Astrocyte of the hippocampus (primary cell): ENCODE measurements at places on chromosomes 11 and 22.
A peak's percentile ranks its signal among the peaks of the same experiment; 100 is the strongest.

GRCh38 chr22:40392618-40393017, 22.2 kb downstream of the SGSM3 start:
- DNase-seq: no peak

DNA sequence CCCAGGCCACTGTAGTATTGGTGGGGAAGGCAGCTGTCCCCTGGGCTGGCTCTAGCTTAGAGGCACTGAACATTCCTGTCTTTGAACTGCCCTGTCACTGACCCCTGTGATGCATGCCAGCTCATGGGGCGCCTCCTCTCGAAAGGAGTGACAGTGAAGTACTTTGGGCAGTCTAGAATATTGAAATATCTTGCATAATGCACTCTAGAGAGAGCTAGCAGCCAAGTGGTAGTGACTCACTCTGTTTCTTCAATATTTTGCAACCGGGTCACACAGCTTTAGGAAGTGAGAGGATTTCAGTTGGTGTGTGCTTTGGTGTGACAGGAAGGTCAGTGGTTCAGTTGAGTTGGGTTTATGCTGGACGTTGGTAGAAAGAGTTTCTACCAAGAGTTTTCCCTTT, 35.5 kb upstream of the ST14 start:
- peak; percentile 81 for DNase-seq

DNA sequence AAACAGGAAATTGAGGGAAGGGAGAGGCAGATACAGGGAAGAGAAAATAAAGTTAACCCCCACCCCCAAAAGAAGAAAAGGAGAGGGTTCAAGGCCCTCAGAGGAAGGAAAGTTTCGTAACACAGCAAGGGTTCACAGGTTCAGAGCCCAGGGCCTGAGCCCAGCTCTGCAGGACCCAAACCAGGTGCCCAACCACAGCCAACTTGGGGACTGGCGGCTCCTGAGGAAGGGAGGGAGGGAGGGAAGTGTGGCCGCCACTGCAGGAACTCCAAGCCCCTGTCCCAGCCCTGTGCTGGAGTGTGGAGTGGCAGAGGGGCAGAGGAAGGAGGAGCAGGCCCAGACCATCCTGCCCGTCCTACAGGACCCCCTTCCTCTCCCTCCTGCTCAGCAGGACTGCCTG, 59.2 kb downstream of the ELFN2 start:
- no peak for DNase-seq

GRCh38 chr11:64141081-64141783, 24.7 kb downstream of the MACROD1 start:
- peak; percentile 57 for DNase-seq

DNA sequence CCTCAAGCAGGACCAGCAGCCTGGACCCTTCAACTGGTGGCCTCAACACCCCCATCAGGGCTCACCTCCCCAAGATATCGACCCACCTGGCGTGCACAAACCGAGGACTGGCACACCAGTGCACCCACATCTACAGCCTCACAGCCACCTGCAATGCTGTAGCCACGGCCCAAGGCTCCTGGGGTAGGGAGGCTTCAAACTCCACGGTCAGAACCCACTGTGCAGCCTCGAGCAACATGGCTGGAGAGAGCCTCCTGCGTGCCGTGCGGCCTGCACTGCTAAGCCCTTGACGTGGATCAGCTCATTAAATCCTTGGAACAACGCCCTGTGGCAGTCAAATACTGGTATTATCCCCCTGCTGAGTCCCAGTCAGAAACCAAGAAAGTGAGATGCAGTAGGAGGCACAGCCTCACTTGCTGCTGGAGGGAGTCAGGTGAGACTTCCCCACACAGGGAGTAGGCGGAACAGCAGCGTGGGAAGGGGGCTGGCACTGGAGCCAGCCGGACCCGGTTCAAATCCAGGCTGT, 4.6 kb downstream of the CARD10 start:
- DNase-seq: peak; percentile 86

GRCh38 chr11:122747351-122747781, 90.9 kb upstream of the CRTAM start:
- no peak for DNase-seq

- peak; percentile 66 for DNase-seq
These were observed 453 bp downstream of the GAS2 start for GRCh38 chr11:22666688-22667439.

- no peak for DNase-seq
These were observed 32.8 kb downstream of the RRM1 start for GRCh38 chr11:4127357-4127756.

DNA sequence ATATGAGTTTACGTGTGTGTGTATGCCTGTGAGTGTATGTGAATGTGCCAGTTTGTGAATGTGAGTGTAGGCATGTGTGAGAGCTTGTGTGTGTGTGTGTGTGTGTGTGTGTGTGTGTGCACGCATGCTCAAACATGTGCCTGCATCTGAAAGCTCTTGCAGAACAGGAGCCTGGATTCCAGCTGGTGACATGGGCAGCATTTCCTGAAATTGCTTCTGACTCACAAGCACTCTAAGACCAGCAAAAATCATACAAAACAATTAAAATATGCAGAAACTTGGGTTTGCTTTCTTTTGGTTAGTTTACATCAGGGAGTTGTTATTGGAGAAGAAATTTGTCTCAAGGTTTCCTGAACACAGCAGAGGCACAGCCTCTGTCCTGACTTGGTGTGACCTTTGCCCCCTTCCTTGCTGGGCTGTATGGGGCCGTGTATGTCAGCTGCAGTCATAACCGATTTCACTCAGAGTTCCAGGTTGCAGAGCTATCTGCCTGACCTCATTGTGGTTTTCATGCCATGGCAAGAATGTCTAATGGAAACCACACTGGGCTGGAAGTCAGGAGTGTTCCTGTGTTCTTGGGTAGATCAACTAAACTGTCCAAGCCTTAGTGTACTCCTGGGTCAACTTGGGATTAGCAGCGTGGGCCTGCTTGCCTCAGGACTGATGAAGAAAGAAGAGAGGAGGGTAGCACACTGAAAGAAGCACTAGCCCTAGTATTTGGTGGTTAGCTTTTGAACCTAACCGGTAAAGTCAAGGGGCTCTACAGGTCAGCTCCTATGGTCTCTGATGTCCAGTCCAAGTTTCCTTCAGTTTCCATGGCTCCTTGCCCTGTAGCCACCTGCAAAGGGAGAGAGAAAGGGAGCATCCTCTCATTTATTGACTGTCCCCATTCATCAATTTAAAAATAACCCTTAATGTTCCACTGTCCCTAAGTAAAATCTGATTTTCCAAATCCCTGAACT, 143.7 kb downstream of the SNX19 start:
- peak; percentile 96 for DNase-seq

GRCh38 chr22:25488244-25489020, 76.0 kb upstream of the GRK3 start:
- peak; percentile 82 for DNase-seq

DNA sequence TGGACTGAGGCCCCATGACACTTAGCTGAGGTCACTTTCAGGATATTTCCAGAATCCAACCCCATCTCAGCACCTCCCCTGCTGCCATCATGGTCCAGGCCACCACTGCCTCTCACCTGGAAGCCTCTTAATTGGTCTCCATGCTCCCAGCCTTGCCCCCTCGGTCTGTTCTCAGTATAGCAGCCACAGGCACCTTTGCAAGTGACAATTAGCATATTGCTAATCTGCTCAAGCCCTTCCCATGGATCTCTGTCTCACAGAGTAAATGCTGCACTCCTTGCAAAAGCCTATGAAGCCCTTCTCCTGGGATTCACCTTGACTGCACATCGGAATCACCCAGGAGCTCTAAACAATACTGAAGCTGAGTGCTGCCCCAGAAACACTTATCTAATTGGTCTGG, 93.5 kb upstream of the CSNK2A3 start:
- DNase-seq: no peak

DNA sequence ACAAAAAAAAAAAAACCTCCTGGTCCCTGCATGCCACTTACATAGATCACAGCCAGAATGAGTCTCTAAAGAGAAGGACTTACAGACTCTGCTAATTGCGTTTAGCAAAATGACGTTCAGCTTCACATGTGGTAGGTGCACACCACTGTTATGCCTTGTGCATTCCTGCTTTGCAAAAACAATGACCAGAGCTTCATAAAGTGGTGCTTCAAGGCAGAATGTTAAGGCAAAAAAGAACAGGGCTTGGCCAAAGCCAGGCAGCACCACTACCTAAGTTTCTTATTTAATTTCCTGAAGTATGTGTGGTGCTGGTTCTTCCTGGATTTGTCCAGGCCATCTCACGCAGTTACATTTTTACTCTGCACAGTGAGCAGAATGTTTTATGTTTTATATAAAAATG, 85.2 kb downstream of the GALNT18 start:
- DNase-seq: no peak

GRCh38 chr11:94856443-94856842, 88.3 kb downstream of the AMOTL1 start:
- no peak for DNase-seq

DNA sequence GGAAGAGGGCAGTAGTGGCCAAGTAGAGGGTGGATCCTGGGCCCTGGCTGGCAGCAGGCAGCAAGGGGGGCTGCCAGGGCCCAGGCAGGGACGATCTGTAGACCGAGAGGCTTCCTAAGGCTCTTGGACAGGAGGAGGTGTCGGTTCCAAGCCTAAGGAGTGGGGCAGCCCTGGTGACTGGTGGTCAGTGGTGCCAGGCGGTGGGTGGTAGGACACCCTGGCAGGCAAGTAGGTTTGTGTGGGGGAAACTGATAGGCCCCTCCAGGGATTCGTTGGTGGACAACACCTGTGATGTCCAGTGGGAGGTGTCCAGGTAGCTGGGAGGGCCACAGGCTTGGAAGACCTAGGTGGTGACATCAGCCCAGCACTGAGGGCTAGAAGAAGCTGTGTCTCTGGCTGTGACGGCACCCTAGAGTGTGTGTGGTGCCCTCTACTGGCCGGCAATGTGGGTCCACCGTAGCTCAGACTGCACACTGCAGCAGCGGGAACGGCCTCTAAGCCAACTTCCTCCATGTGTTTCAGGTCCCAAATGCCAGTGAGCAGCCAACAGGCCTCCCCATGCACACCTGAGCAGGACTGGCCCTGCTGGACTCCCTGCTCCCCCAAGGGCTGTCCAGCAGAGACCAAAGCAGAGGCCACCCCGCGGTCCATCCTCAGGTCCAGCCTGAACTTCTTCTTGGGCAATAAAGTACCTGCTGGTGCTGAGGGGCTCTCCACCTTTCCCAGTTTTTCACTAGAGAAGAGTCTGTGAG, 9.4 kb upstream of the SAMM50 start:
- peak; percentile 78 for DNase-seq

- peak; percentile 46 for DNase-seq
These were observed 80.8 kb downstream of the ALX4 start for GRCh38 chr11:44229098-44229497.

DNA sequence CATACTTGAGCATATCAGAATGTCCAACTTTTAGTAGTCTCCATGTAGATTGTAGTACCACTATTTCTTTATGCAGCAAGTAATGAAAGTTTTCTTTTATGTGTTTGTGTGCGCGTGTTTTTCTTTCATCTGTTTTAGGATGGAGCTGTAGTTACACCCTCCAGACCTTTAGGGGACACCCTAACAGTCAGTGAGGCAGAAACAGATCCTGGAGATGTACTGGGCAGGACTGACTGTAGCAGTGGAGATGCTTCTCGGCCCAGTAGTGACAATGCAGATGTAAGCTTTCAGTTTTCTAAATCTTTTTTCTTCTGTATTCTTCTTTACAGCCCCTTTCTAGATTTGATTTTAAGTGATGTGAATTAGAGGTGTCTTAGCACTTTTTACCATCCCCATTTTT, 79.9 kb upstream of the GRIK4 start:
- DNase-seq: no peak

DNA sequence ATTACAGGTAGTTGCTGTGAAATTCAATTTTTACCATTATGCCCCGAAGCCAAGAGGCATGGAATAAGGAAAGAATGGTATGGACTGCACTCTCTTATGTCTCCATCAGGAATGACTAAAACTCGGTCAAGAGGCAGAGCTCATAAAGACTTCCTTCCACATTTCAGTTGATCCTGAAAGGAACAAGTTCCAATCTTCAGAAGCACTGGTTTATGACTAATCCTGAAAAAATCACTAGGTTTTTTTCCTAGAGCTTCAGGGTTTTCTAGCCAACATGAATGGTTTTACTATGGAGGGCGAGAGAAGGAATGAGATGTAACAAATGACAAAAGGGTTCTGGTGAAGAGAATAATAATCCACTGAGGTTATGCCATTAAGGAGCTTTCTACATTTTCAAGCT, 832.2 kb downstream of the NTM start:
- peak; percentile 77 for DNase-seq

GRCh38 chr11:95241681-95242081, 10.7 kb upstream of the SESN3 start:
- no peak for DNase-seq

- DNase-seq: no peak
These were observed 10.2 kb downstream of the RAPSN start for GRCh38 chr11:47438721-47439120.

DNA sequence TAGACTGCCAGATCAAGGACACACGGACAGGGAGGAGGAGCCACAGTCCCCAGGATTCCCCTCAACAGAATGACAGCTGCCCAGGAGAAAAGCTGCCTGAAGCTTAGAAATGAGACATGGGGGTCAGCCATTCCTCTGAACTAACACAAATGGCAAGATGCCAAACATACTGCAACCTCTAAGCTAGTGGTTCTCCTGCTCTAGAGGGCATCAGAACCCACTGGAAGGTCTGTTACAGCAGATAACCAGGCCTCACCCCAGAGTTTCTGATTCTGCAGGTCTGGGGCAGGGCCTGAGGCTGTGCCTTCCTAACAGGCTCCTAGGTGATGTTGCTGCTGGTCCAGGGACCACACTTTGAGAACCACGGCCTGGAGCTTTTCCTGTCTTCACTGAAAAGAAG, 28.6 kb upstream of the BID start:
- DNase-seq: no peak

GRCh38 chr11:126892756-126893155, 107.8 kb downstream of the KIRREL3 start:
- no peak for DNase-seq

DNA sequence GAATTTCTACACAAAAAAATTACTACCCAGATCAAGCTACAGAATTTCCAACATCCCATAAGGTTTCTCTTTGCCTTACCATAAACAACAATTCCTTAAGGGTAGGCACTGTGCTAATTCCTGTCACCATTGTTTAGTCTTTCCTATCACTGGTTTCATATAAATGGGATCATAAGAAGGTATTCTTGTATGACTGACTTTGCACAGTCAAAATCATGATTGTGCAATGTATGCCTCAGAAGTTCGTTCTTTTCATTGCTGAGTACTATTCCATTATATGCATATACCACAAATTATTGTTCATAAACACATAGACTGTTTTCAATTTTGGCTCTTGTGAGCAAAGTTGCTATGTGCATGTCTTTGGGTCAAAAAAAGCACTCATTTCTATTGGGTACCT, 611.6 kb upstream of the CADM1 start:
- no peak for DNase-seq

GRCh38 chr22:50522208-50522805, 3.1 kb downstream of the SCO2 start:
- no peak for DNase-seq

GRCh38 chr11:17171343-17171742, 36.4 kb downstream of the PIK3C2A start:
- DNase-seq: peak; percentile 50

- DNase-seq: no peak
These were observed 53.2 kb upstream of the SHANK2 start for GRCh38 chr11:71305451-71306125.

GRCh38 chr11:39432929-39433328, 2026.5 kb downstream of the LRRC4C start:
- DNase-seq: no peak

GRCh38 chr11:76385903-76386302, 4.8 kb downstream of the GVQW3 start:
- DNase-seq: peak; percentile 32
